ENCODE measurements at places on chromosomes 12 and 14.
A peak's percentile ranks its signal among the peaks of the same experiment; 100 is the strongest.

DNA sequence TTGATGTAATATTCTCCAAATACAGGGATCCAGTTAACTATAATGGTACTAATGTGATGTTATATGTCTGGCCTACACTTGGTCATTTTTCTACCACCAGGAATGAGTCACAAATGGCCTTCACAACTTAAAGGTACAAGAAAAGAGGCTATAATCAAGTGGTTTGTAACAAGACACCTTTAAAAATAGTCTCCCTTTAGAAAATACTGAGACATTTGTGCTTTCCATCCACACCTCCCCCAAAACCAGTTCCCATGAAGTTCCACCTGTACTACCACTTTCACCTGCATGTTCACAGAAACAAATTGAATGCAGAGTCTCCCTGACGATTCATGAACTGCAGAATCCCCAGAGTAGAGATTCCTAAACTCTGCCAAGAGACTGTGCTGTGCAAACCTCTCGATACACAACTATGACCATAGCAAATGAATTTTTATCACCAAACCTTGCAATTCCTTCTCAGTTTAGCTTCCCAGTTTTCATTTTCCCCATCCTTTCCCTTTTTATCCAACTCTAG is 6.0 kb downstream of the BTG1 start:
- no peak for DNase-seq

- DNase-seq = no peak
These were observed 10.9 kb downstream of the TNS2 start for GRCh38 chr12:53060721-53061276.

- DNase-seq = no peak
These were observed 109.3 kb downstream of the ITPR2 start for GRCh38 chr12:26723379-26724308.

- no peak for DNase-seq
These were observed 28.7 kb downstream of the HSP90AA1 start for GRCh38 chr14:102058146-102058545.

DNA sequence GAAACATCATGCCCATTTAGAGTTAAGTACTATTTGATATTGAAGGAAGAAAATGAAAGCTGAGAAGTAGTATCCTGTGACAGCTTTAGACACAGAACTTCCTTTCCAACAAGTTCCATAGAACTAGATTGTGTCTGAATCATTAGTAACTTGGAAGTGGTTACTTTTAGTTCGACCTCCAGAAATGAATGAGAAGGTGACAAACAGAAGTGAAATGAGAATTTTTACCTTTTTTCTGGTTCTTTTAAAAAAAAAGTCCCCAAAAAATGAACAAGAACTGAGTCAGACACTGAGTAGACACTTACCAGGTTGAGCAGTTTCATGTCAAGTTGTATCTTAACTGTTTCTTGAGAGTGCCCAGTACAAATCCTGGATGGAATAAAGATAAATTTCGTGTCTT is 3.0 kb downstream of the ATP6V0A2 start:
- DNase-seq = no peak

GRCh38 chr14:98984719-98985041 is 287.3 kb downstream of the BCL11B start:
- no peak for DNase-seq

DNA sequence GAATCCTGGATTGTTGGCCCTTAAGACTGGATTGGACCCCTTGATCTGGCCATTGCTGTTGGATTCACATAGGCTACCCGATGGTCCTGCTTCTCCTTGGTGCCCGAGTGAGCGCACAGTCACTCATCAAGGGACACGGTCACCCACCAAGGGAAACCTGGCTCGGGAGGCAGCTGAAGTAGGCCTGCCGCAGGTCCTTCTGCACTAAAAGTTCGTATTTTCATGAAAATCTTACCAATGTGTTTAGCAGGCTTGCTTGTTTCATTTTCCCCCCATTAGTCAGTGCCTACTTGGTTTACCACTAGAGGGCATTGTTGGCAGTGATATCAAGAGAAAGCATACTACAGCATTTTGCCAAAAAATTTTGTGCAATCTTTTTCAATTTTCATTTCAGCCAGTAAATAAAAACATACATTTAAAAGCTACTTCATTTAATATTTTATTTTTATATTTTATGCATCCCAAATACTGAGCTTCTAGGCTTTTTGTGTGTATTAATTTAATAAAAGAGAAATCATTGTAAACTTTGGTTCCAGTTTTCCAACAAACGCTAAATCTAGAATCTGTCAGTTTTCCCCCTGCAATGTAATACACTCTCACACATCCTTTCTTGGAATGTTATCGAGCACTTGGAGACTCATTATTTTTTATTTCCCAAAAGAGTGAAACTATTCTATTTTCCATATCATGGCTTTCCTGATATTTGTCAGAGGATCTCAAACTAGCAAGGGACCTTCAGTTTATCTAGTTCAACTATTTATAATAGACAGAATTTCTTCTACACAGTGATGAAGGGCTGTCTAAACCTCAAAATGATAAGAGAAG is 116.7 kb downstream of the LMNTD1 start:
- DNase-seq = no peak

GRCh38 chr14:104195878-104196277 is 57.5 kb downstream of the KIF26A start:
- DNase-seq = no peak

DNA sequence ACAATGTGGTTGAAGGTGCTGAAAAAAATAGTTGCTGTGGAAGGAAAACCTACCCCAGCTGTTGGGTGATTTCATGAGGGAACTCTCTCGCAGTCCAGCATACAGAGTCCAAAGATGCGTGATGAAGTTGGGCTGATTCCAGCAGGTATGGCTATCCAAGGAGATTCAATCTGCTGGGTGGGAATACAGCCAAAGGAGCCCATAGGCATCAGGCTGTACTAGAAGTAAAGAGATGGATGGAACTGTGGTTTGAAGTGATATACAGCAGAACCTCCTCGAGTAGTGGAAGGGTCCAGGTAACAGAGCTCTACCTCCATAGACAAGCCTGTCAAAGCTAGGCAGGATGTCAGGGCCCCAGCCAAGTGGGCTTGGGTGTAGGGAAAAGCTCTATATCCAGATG is 11.5 kb upstream of the TMTC2 start:
- DNase-seq = no peak

DNA sequence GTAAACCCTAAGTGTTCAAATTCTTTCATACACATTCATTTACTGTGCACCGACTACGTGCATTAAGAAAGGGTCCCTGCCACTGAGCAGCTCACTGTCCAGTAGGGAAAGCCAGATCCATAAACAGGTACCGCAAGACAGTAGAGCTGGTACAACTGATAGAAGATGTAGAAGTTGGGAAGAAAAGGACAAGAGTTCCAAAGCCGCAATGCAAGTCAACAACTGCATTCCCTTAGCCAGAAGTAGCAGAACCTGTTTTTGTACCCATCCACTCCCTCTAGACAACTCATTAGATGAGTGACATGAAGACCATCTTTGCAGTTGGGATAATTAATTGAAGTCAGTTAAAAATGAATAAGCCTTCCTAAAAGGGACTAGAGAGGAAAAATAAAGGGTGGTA is 1.3 kb downstream of the SENP1 start:
- DNase-seq = no peak

- no peak for DNase-seq
These were observed 173.9 kb downstream of the NDUFA12 start for GRCh38 chr12:94829552-94829951.

- DNase-seq = no peak
These were observed 1274.8 kb downstream of the FSCB start for GRCh38 chr14:43232261-43232660.

DNA sequence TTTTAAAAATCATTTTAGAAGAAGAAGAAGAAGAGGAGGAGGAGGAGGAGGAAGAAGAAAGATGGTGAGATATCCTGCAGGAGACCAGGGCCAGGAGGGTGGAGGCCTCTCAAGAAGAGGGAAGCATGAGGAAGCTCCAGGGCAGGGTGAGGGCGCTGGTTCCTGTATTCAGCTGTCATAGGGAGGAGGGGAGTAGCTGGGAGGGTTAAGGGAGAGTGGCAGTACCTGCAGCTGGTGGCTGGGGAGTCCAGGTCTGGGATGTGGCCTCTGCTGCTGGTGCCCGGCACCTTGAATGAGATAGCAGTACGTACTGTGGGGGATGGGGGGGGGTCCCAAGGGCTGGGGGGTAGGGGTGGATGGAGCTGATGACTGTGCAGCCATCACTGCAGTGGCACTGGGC is 9.8 kb downstream of the RBP5 start:
- DNase-seq = no peak

GRCh38 chr14:100569734-100570286 is 17.4 kb downstream of the BEGAIN start:
- DNase-seq = no peak

DNA sequence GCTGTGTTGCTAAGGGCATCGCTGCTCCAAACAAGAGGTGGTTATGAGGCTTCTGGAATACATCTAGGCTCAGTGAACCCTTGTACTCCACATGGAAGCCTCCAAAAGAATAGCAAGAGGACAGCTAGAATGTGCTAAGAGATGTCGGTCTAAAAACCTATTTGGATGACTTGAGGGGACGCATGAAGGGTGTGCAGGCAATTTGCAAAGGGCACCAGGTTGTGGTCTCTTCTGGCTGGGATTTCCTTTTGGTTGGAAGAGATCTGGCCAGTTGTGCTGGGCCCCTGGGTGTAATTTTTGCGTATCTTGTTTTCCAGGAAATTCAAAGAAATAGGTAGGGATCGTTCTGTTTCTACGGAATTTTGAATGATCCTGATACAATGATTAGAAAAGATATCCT is 4.2 kb downstream of the TTC9 start:
- DNase-seq = no peak

GRCh38 chr12:57389033-57389432 is 41.8 kb downstream of the R3HDM2 start:
- DNase-seq = no peak

GRCh38 chr14:63499701-63500250 is 43.4 kb downstream of the PPP2R5E start:
- no peak for DNase-seq

DNA sequence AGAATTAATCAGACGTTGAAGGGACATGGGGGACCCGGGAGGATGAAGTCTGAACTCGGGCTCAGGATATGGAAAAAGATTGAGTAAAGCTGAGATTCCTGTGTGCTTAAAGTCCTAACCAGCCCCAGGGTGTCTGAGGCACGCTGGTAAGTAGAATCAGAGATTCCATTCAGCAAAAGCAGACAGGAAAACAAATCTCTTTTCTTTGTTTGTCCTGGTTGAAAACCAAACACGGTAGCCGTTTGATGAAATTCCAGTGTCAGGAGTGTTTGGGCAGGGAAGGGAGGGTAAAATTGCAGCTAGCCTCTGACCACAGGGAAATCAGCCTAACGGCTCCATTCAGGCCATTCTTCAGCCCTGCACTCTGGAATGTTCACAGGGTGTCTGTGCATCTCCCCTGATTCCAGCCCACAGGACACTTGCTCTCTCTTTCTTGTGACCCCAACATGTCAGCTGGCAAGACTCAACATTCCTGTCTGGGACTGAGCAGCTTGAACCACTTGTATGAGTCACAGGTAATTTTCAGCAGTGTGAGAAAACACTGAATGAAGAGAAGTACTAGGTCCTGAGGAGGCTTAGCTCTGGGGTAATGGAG is 31.0 kb downstream of the NINJ2 start:
- peak; percentile 44 for DNase-seq

- DNase-seq = no peak
These were observed 813.0 kb downstream of the GALC start for GRCh38 chr14:87179936-87180335.

- no peak for DNase-seq
These were observed 96.1 kb downstream of the PLXNC1 start for GRCh38 chr12:94244165-94245133.

GRCh38 chr14:21108791-21109190 is 7.9 kb downstream of the TMEM253 start:
- no peak for DNase-seq

DNA sequence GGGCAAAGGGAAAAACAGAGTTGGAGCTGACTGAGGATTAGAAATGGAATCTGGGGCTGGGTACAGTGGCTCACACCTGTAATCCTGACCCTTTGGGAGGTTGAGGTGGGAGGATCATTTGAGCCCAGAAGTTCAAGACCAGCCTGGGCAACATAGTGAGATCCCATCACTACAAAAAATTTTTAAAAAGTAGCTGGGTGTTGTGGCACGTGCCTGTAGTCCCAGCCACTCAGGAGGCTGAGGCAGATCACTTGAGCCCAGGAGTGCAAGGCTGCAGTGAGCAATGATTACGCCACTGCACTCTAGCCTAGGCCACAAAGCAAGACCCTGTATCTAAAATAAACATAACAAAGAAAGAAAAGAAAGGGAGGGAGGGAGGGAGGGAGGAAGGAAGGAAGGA is 14.9 kb upstream of the DCP1B start:
- no peak for DNase-seq

DNA sequence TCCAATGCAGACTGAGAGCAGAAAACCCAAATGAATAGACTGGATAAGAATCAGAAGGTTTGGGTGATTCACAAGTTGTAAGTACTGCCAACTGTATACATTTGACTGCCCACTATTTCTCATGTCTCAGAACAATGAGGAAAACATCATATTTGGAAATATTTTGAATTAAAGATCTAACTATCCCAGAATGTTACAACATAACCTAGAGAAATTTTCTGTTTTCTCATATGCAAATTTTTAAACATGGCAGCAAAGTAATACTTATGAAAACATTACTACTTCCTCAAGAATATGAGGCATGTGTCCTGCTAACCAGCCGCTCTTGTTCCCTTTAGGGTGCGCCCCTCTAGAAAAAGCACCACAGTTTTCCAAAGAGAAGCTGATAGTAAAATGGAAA is 179.9 kb downstream of the PTPRO start:
- DNase-seq = no peak
